ENCODE measurements at places on chromosomes 7 and 10.

GRCh38 chr7:155731380-155731779 is 80.9 kb downstream of the SHH start:
- no peaks in the 10 kb centered on the region for H3K27me3 ChIP-seq
- H3K36me3 ChIP-seq = peaks cover 53% of the 10 kb centered on the region
- no peak for DNase-seq
- H3K4me1 ChIP-seq = peaks cover 18% of the 10 kb centered on the region

GRCh38 chr7:140595468-140596092 is 45.0 kb downstream of the DENND2A start:
- no peak overlapping the region for H3K4me3 ChIP-seq
- no peak for DNase-seq
- H3K4me1 ChIP-seq = no peaks in the 10 kb centered on the region
- H3K36me3 ChIP-seq = no peaks in the 10 kb centered on the region
- H3K27ac ChIP-seq = no peak overlapping the region

DNA sequence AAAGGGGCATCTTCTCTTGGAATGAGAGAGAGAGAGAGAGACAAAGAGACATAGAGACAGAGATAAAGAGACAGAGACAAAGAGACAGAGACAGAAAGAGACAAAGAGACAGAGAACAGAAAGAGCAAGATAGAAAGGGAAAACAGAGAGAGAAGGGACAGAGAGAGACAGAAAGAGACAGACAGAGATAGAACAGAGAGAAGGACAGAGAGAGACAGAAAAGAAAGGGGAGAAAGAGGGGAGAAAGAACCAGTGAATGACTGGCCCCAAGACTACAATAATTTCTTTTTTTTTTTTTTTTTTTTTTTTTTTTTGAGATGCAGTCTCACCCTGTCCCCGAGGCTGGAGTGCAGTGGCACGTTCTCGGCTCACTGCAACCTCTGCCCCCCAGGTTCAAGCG is 7.6 kb downstream of the TMEM130 start:
- DNase-seq = no peak
- no peaks in the 10 kb centered on the region for H3K36me3 ChIP-seq
- no peaks in the 10 kb centered on the region for H3K4me1 ChIP-seq
- no peak overlapping the region for H3K27ac ChIP-seq
- H3K27me3 ChIP-seq = no peaks in the 10 kb centered on the region

DNA sequence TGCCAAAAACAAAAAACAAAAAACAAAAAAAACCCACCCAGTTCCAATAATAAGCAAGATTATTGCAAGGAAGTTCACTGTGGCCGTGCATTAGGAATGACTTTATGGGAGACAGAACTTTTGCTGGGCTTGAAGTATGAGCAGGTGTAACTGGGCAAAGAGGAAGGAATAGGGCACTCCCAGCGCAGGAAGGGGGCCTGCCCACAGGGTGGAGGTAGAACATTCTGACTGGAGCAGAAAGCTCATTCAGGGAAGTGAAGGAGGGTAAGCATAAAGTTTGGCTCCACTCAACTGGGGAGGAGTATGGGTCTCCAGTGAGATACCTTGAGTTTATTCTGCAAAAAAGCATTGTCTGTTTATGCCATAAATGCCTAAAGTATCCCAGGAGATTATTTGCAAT is 42.1 kb upstream of the WIPF3 start:
- DNase-seq = no peak
- no peaks in the 10 kb centered on the region for H3K27me3 ChIP-seq
- H3K4me1 ChIP-seq = no peaks in the 10 kb centered on the region
- H3K27ac ChIP-seq = no peak overlapping the region
- H3K36me3 ChIP-seq = no peaks in the 10 kb centered on the region

DNA sequence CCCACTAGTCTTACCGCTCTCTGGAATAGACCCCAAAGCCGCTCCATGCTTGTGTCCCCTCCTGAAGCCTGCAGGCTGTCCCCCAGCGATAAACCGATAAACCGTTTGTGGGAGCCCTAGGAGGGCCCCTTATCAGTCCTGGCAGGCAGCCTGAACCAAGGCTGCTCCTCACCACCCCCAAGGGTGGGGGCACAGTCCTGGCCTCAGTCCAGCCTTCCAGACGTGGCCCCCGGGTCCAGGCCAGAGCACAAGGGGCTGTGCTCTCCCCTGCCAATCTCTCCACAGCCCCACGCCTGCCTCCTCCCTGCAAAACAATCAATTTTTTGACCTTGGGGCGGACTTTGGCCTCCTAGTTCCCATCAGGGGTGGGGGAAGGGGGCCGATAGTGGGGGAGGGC is at the start of gene TFR2:
Gene TFR2, minus strand, starts transcription at position 90 of the 397 bp plus-strand sequence. Its CDS starts 43 bp downstream, at position 47.
- no peaks in the 10 kb centered on the region for H3K27me3 ChIP-seq
- no peak for DNase-seq
- H3K27ac ChIP-seq = no peak within 1 kb of the TSS
- no peaks in the 10 kb centered on the region for H3K36me3 ChIP-seq
- H3K4me3 ChIP-seq = no peak within 1 kb of the TSS

GRCh38 chr10:124632064-124632531 is 112.1 kb downstream of the FAM53B start:
- peak overlapping the region; percentile 6 for H3K27ac ChIP-seq
- peaks cover 6% of the 10 kb centered on the region for H3K36me3 ChIP-seq
- no peaks in the 10 kb centered on the region for H3K27me3 ChIP-seq
- no peak overlapping the region for H3K4me3 ChIP-seq
- DNase-seq = no peak
- peaks cover 27% of the 10 kb centered on the region for H3K4me1 ChIP-seq

- no peaks in the 10 kb centered on the region for H3K4me1 ChIP-seq
- no peaks in the 10 kb centered on the region for H3K36me3 ChIP-seq
- no peaks in the 10 kb centered on the region for H3K27me3 ChIP-seq
- no peak overlapping the region for H3K27ac ChIP-seq
- DNase-seq = no peak
Measured at GRCh38 chr7:24697416-24697815, 59.8 kb downstream of the GSDME start.

GRCh38 chr7:22667562-22668239 is 59.3 kb upstream of the IL6 start:
- no peaks in the 10 kb centered on the region for H3K27me3 ChIP-seq
- H3K4me3 ChIP-seq = no peak overlapping the region
- H3K4me1 ChIP-seq = no peaks in the 10 kb centered on the region
- no peaks in the 10 kb centered on the region for H3K36me3 ChIP-seq

GRCh38 chr10:69574571-69574978 is 1.4 kb upstream of the NEUROG3 start:
- H3K27ac ChIP-seq = no peak overlapping the region
- no peak for DNase-seq
- H3K4me1 ChIP-seq = peaks cover 35% of the 10 kb centered on the region
- peaks cover 99% of the 10 kb centered on the region for H3K27me3 ChIP-seq
- H3K4me3 ChIP-seq = no peak overlapping the region

DNA sequence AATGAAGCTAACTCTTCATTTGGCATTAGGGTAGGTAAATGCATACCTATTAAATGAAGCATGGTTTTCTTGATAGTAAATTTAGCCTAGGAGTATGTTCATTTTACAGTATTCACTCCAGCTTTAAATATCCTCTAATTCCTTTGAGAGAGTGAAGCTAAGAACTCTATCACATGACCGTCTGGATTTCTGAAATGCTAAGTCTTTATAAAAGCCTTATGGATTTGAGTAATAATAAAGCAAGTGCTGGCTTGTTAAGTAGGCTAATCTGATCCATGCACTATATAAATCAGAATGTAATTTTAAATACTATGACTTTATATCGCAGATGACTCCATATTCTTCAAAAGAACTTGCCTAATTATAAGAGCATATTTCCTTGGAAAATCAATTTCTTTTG is 64.8 kb downstream of the REEP3 start:
- H3K4me3 ChIP-seq = no peak overlapping the region
- H3K27me3 ChIP-seq = no peaks in the 10 kb centered on the region
- DNase-seq = no peak
- H3K4me1 ChIP-seq = no peaks in the 10 kb centered on the region
- no peaks in the 10 kb centered on the region for H3K36me3 ChIP-seq
